ENCODE measurements at places on chromosomes 13 and 19.

DNA sequence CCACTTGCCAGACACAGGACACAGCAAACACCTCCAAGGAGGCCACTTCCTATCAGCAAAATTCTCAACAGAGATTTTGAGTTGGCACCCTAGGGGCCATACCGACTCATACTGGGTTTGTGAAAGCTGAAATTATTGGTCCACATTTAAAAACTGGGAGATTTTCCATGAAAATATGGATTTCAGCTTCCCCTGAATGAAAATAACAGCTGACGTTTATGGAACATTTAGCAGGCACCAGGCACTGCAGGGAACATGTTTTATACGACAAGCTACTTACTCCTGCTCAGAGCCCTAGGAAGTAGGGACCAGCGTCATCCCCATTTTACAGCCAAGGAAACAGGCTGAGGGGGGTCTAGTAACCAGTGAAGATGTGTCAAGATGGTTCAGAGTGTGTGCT, 169.3 kb downstream of the IER2 start:
- DNase-seq: no peak

GRCh38 chr19:2700660-2701360, 1.7 kb downstream of the GNG7 start:
- DNase-seq: no peak

GRCh38 chr19:50501568-50502475, 9.2 kb downstream of the JOSD2 start:
- DNase-seq: no peak

- no peak for DNase-seq
These were observed 1527.1 kb upstream of the PRR20A start for GRCh38 chr13:55613429-55614187.
